NCI-H1105 (cell line): ENCODE measurements at places on chromosomes 7 and 10.

DNA sequence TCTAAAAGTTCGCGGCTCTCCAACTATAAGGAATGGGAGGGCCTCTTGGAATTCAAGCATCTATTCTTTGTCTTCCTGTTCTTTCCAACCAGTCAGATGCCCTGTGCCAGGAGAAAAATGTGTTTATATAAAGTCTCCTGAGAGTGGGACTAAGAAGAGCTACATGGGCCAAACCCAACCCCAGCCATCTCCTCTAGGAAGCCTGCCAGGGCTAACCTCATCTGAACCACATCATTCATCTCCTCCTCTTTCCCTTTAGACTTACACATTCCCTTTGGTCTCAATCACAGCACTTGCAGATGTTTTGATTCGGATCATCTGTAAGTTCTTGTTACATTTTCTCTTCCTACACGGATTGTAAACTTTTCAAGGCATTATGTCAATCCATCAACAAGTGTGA lies 62.6 kb downstream of the DOCK4 start:
- DNase-seq, result no peak

DNA sequence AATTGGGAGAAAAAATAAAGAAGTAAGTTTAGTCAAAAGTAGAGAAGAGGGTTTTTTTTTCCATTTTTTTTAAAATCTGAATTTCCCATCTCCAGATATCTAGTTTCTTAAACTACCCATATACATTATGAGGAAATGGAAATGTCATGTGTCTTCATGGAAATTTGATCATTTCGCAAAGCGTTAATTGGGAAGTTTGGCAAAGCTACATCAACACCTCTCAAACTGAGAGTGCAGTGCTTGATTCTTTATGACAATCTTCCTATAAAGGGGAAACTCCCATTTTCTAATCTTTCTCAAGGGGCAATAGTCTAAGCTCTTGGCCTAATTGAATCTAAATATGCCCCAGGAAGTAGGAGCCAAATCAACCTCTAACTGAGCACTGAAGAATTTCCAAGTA lies 110.4 kb upstream of the INHBA start:
- no peak for DNase-seq

GRCh38 chr10:28730031-28730778 lies 52.9 kb downstream of the BAMBI start:
- DNase-seq, result no peak

GRCh38 chr10:68877482-68878110 lies 23.5 kb upstream of the DDX50 start:
- DNase-seq, result no peak

DNA sequence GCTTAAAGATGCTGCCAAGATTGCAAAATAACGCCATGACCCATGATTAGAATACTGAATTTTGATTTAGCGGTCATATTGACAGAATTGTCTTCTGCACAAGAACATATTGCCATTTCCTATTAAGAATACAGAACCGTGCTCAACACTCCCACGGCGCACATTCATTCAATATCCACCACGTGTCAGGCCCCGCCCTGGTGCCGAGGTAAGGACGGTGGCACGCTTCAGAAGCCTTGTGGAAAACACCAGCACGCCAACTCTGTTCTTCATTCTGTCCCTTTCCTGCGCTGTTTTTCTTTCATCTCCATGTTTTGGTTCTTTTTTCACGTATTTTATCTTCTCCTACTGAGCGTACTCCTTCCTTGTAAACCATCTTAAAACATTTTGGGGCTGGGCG lies 189.3 kb downstream of the ZMYND11 start:
- no peak for DNase-seq
